ENCODE measurements at places on chromosomes 1 and 21. TPM values are rescaled to one million over a fixed set of nuclear protein-coding genes. Genes with fewer than 3 reads are reported as not detected.

Gene DDX20
- total RNA-seq: 15.7 TPM

Gene EXO1
- 144 TPM for total RNA-seq

Gene GRHL3
- 3.1 TPM for total RNA-seq

Gene LEPR
- total RNA-seq: 9.4 TPM

Gene CELA2A
- total RNA-seq: not detected

Gene MEX3A
- 2.8 TPM for total RNA-seq

Gene FLVCR1
- 19.9 TPM for total RNA-seq

Gene S100A7A
- not detected for total RNA-seq

Gene ATAD3C
- total RNA-seq: 0.05 TPM

Gene ZMPSTE24
- 91.7 TPM for total RNA-seq

Gene RORC
- not detected for total RNA-seq

Gene IQCC
- 2.9 TPM for total RNA-seq

Gene KLHDC7A
- total RNA-seq: not detected

Gene OR2T3
- not detected for total RNA-seq

Gene LCE1D
- total RNA-seq: not detected

Gene SLC44A3
- 3.4 TPM for total RNA-seq

Gene OR2L5
- not detected for total RNA-seq

Gene KRTAP11-1
- not detected for total RNA-seq

Gene GJA5
- 37.3 TPM for total RNA-seq

Gene CC2D1B
- 16.1 TPM for total RNA-seq

Gene LAMC1
- 540 TPM for total RNA-seq

Gene CCDC185
- total RNA-seq: not detected

Gene NMNAT2
- 5.3 TPM for total RNA-seq

Gene TRIM17
- not detected for total RNA-seq

Gene OR2C3
- not detected for total RNA-seq

Gene ZNF695
- total RNA-seq: 13.1 TPM

Gene DNASE2B
- total RNA-seq: not detected

Gene DENND2D
- 1.3 TPM for total RNA-seq

Gene HCRTR1
- total RNA-seq: not detected

Gene GJA9
- total RNA-seq: not detected

Gene CAPN8
- not detected for total RNA-seq

Gene KDF1
- not detected for total RNA-seq

Gene ACADM
- 50.0 TPM for total RNA-seq

Gene PAQR6
- 1.4 TPM for total RNA-seq

Gene PDZK1
- total RNA-seq: not detected

Gene UMODL1
- total RNA-seq: not detected

Gene AXDND1
- not detected for total RNA-seq

Gene FNDC5
- 0.59 TPM for total RNA-seq

Gene CRABP2
- total RNA-seq: 1.2 TPM

Gene RASSF5
- total RNA-seq: 0.06 TPM

Gene PIGP
- 28.2 TPM for total RNA-seq

Gene FCGR3B
- not detected for total RNA-seq

Gene INSRR
- 0.17 TPM for total RNA-seq

Gene LRRN2
- total RNA-seq: 0.82 TPM

Gene MROH9
- not detected for total RNA-seq

Gene ACTA1
- not detected for total RNA-seq

Gene OR2W3
- total RNA-seq: not detected

Gene SLX9
- 41.4 TPM for total RNA-seq

Gene ELAPOR1
- 0.23 TPM for total RNA-seq

Gene SH2D1B
- not detected for total RNA-seq

Gene C1orf105
- total RNA-seq: not detected

Data from NCI-H460 (cell line).